ENCODE measurements at places on chromosomes 6 and 20.
A peak's percentile ranks its signal among the peaks of the same experiment; 100 is the strongest.

DNA sequence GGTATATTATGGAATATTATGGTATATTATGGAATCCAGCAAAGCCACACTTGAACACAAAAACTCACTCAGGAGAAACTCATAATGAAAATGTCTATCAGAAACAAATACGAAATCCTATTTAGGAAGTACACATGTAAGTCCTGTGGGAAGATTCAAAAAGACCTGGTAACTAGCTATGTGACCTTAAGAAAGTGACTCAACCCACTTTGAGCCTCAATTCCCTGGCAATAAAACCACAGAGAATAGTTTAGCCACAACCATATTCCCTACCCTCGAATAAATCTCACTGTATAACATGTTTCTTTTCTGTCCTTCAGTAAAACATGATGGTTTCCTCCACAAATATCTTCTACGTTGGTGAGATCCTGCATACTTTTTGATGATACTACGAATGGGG, 56.4 kb downstream of the ZMYND8 start:
- no peak for DNase-seq

GRCh38 chr20:59985864-59986263, 27.6 kb downstream of the CDH26 start:
- DNase-seq, result peak; percentile 29

DNA sequence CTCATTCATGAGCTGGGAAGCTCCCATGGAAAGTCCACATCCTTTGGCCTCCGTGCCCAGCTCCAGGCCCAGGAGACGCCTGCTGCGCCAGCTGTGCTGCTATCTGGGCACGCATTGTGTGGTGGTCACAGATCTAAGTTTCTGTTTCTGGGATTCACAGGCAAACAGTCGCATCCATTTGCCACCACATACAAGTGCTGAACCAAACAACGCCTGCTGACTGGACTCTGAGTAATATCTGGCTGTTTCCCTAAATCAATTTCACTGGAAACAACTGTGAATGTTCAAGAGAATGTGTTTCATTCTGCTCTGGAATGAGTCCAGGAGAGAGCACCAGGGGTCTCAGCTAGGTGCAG, 45.5 kb downstream of the IRF4 start:
- no peak for DNase-seq

DNA sequence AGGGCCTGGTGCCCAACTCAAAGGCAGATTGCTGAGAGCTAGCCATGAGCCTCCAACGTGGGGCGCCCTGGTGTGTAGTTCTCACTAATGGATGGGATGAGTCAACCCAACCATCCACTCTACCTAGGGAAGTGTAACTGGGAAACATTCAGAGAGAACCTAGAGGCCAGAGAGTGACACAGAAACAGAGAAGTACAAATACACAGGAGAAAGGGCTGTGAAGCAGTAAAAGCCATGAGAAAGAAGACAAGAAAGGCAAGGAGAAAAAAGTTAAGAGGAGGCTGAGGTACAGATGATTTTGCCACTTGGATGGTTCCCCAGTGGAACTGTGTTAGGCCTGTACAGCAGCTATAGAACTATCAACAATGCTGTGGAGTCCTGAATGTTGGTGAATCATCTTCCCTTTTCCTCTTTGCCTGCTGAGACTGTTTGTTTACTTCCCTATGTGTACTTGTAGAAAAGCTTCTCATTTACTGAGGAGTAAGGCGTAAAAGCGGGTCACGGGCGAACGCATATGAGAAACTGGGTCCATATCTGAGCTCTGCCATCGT, 39.0 kb downstream of the MAN1A1 start:
- DNase-seq, result peak; percentile 17

DNA sequence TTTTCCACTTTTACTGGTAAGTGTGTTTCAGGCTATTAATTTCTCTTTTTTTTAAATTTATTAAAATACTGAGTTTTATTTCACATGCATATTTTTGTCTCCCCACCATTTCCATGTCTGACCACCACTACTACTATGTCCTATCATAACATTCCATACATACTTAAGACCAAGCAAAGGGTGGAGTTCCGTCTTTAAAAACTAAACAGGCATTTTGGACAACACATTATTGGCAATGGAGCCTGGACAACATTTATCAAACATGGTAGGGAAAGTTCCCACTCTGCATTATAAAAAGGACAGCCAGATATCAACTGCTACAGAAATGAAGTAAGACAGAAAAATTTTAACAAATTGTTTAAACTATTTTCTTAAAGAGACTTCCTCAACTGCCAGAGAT, 91.9 kb downstream of the LMBRD1 start:
- no peak for DNase-seq

- DNase-seq, result no peak
These were observed at the start of gene ARFGEF3 for GRCh38 chr6:138161338-138162110. TSS of gene ARFGEF3 (plus strand) at chr6:138161939. CDS start at chr6:138162087, 148 bp downstream.

GRCh38 chr6:167588181-167588919, 238.4 kb upstream of the AFDN start:
- no peak for DNase-seq

Data from Kasumi-1 (cell line).